ENCODE measurements at places on chromosomes 2 and 18. TPM values are rescaled to one million over a fixed set of nuclear protein-coding genes. Genes with fewer than 3 reads are reported as not detected.

TUBA4B gene
- 0.08 TPM for polyA plus RNA-seq

GRCh38 chr2:24828238-24828996 lies 35.2 kb downstream of the CENPO start:
- peaks cover 13% of the 10 kb centered on the region for H3K36me3 ChIP-seq
- no peaks in the 10 kb centered on the region for H3K27me3 ChIP-seq
- no peak overlapping the region for H3K27ac ChIP-seq
- no peak overlapping the region for H3K4me3 ChIP-seq
- H3K4me1 ChIP-seq: no peaks in the 10 kb centered on the region
- DNase-seq: no peak

GRCh38 chr18:75070625-75071483 lies 138.1 kb downstream of the PTGR3 start:
- H3K27me3 ChIP-seq: no peaks in the 10 kb centered on the region

GRCh38 chr2:136985044-136985443 lies 219.7 kb downstream of the THSD7B start:
- no peak for DNase-seq
- no peaks in the 10 kb centered on the region for H3K36me3 ChIP-seq
- H3K27me3 ChIP-seq: no peaks in the 10 kb centered on the region
- H3K4me3 ChIP-seq: no peak overlapping the region

GRCh38 chr2:121650315-121650930 lies 1.2 kb upstream of the CLASP1 start:
- no peak for DNase-seq
- H3K27ac ChIP-seq: peak overlapping the region; percentile 96
- no peaks in the 10 kb centered on the region for H3K27me3 ChIP-seq
- no peaks in the 10 kb centered on the region for H3K36me3 ChIP-seq
- H3K4me3 ChIP-seq: peak overlapping the region; percentile 93

STK11IP gene
- 10.0 TPM for polyA plus RNA-seq

GRCh38 chr18:42561521-42561920 lies 554.0 kb downstream of the RIT2 start:
- no peaks in the 10 kb centered on the region for H3K27me3 ChIP-seq
- no peaks in the 10 kb centered on the region for H3K36me3 ChIP-seq
- H3K4me1 ChIP-seq: no peaks in the 10 kb centered on the region
- no peak for DNase-seq
- H3K27ac ChIP-seq: no peak overlapping the region

GRCh38 chr2:13542061-13542460 lies 825.3 kb downstream of the TRIB2 start:
- peaks cover 3% of the 10 kb centered on the region for H3K4me1 ChIP-seq
- no peak for DNase-seq
- H3K27ac ChIP-seq: no peak overlapping the region
- no peak overlapping the region for H3K4me3 ChIP-seq

DNA sequence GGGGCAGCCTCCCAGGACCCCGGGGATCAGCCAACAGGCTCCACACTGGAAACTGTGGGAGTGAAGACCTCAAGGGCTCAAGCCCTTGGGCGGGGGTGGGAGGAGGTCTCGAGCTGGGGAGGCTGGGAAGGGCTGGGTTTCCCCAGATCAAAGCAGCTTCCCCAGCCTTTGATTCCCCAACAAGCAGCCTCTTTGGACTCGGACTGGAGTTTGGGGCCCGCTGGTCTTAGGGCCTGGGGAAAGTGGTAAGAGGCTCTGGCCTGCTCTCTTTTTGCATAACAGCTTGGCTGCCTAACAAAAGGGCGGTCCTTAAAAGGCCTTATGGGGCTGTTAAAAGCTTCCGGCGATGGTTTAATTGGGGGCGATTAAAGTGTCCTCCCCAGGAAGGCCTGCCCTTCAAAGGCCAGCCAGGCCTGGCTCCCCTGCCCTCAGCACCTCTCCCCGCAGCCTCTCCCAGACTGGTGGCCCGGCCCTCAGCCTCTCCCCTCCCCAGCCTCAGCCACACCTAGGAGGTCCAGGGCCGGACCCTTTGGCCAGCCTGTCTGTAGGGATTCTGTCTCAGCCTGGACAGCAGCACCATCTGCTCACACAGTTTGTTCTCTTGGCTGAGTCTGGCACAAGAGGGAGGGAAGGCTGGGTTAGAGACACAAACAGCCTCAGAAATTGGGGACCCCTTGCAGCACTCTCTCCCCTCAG lies 39.6 kb downstream of the ZFP36L2 start:
- no peak overlapping the region for H3K27ac ChIP-seq
- peaks cover 12% of the 10 kb centered on the region for H3K4me1 ChIP-seq
- no peak overlapping the region for H3K4me3 ChIP-seq

TET3 gene
- 2.9 TPM for polyA plus RNA-seq

SCN9A gene
- polyA plus RNA-seq: 0.09 TPM

DNA sequence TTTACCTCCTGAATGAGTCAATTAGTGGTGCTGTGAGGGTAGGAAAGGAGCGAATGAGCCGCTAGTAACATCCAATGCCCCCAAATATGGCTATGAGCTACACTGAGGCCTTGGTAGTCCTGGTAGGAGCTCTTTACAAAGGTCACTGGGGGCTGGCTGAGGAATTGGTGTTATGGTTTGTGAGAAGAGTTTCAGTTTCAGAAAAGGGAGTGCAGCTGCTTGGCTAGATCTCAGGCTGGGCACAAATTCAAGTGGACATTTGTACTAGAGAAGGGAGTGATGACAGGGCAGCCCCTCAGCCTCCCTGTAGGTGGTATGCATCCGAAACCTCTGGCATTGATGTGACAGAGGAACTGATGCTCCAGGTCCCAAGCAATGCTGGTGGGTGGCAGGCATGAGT lies 13.9 kb upstream of the PAIP2B start:
- no peak for DNase-seq
- no peaks in the 10 kb centered on the region for H3K4me1 ChIP-seq
- H3K4me3 ChIP-seq: no peak overlapping the region
- H3K36me3 ChIP-seq: no peaks in the 10 kb centered on the region
- peaks cover 22% of the 10 kb centered on the region for H3K27me3 ChIP-seq

MAPK4 gene
- not detected for polyA plus RNA-seq

DNA sequence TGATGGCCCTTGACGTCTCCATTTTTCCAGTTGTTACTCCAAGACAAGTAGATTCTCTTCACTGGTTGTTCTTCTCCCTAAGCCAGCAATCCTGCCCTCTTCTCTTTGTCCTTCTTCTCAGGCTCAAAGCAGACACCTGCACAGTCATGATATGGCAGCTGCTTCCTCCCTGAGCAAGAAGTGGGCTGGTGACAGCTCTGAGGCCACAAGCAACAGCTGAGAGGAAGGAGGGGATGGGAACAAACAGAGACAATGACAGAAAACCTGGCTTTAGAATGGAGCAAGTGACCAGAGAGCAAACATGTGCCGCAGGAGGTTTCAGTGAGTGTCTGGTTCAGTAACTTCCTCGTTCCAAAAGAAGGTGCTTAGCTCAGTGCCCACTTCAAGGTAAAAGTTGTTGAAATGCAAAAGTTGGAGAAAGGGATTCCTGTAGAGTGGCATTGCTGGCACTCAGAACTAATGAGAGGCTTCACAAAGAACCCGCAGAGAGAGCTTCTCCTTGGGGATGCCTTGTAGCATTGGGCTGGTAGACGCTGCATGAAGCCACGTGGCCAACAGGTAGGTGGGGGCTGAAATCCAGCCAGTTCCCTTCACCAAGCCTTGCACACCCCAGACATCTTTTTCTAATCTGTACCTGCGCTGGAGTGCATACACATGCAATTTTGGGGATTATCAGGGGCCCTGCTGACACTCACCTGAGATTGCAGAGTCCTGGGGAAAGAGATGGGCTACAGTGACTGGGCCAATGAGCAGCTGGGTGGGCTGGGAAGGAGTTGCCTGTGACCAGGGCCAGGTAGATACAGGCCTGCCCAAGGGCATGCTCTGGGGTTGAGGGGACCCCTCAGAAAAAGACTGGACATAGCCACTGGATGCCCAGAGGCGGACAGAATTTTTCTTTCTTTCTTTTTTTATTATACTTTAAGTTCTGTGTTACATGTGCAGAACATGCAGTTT lies 153.3 kb upstream of the RAB12 start:
- H3K4me1 ChIP-seq: peaks cover 4% of the 10 kb centered on the region
- no peaks in the 10 kb centered on the region for H3K36me3 ChIP-seq
- no peak overlapping the region for H3K27ac ChIP-seq
- no peaks in the 10 kb centered on the region for H3K27me3 ChIP-seq
- no peak overlapping the region for H3K4me3 ChIP-seq
- no peak for DNase-seq

DNA sequence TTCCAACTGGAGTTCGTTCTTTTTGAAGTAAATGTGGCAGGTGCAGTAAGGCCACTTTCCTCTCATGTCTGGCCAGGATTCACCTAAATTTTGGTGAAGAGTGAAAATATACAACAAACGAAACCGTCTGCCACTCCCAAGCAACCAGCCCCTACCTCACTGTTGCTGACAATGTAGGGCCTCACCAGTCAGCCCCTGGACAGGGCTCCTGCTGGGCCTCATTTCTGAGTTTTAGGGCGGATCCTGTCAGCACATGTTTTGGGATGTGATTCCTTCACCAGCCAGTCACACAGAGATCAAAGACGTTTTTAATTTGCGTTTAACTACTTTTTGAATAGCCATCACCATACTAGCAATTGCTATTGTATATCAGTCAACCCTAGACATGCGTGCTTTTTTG lies 185.0 kb downstream of the WDR7 start:
- no peaks in the 10 kb centered on the region for H3K4me1 ChIP-seq
- no peaks in the 10 kb centered on the region for H3K27me3 ChIP-seq
- H3K27ac ChIP-seq: no peak overlapping the region
- no peak overlapping the region for H3K4me3 ChIP-seq
- H3K36me3 ChIP-seq: no peaks in the 10 kb centered on the region

HOXD13 gene
- polyA plus RNA-seq: not detected

GRCh38 chr18:42326752-42327151 lies 371.7 kb downstream of the PIK3C3 start:
- H3K4me1 ChIP-seq: no peaks in the 10 kb centered on the region
- H3K36me3 ChIP-seq: no peaks in the 10 kb centered on the region
- H3K27ac ChIP-seq: no peak overlapping the region
- no peaks in the 10 kb centered on the region for H3K27me3 ChIP-seq
- no peak for DNase-seq

HOXD9 gene
- polyA plus RNA-seq: not detected

GALNT14 gene
- 27.4 TPM for polyA plus RNA-seq

DNA sequence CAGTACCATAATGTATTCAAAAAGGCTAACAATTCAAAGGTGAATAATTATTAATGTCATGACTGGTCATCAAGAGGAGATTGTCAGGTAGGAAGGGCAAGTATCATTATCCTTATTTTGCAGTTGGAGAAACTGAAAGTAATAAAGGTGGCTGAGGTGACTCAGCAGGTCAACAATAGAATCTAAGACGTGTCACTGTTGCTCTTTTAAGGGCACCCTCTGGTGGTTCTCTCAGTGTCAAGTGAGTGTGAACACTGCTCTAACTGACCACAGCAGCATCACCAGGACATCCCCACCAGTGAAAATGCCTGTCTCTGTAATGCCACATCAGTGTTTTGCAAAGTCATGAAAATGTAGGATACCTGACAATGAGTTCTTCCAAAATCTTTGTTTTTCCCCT lies 69.7 kb downstream of the DCC start:
- no peak overlapping the region for H3K4me3 ChIP-seq
- no peaks in the 10 kb centered on the region for H3K4me1 ChIP-seq
- no peaks in the 10 kb centered on the region for H3K27me3 ChIP-seq
- no peak for DNase-seq
- no peaks in the 10 kb centered on the region for H3K36me3 ChIP-seq

GRCh38 chr18:74286106-74286855 lies 5.5 kb downstream of the CYB5A start:
- no peaks in the 10 kb centered on the region for H3K27me3 ChIP-seq
- H3K4me1 ChIP-seq: no peaks in the 10 kb centered on the region
- no peak for DNase-seq
- H3K36me3 ChIP-seq: no peaks in the 10 kb centered on the region
- no peak overlapping the region for H3K4me3 ChIP-seq

C2orf78 gene
- polyA plus RNA-seq: not detected

GRCh38 chr2:67719351-67719750 lies 322.2 kb downstream of the ETAA1 start:
- H3K27me3 ChIP-seq: no peaks in the 10 kb centered on the region
- H3K27ac ChIP-seq: no peak overlapping the region
- H3K4me1 ChIP-seq: no peaks in the 10 kb centered on the region
- no peak overlapping the region for H3K4me3 ChIP-seq

HRH4 gene
- 0.03 TPM for polyA plus RNA-seq
